ENCODE measurements at places on chromosomes 6 and 20. TPM values are rescaled to one million over a fixed set of nuclear protein-coding genes. Genes with fewer than 3 reads are reported as not detected.

DNA sequence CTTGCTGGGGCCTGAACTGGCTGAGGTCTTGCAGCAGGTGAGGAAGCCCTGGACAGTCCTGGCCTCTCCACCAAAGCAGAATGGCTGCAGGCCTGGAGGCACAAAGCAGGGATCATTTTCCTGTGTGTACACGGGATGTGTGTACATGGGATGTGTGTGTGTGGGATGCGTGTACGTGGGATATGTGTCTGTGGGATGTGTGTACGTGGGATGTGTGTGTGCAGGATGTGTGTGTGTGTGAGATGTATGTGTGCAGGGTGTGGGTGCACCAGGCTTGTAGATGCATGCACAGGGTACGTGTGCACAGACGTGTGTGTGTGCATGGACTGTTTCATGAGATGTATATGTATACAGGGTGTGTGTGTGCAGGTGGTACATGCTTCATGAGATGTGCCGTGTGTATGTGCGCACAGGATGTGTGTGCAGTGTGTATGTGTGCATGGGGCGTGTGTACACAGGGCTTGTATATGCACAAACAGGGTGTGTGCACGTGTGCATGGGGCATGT lies 7.9 kb upstream of the CHRNA4 start:
- no peak for DNase-seq

- DNase-seq: peak; percentile 51
Observed at GRCh38 chr6:14129575-14129974, 12.0 kb downstream of the CD83 start.

- no peak for DNase-seq
Observed at GRCh38 chr6:138659998-138660397, 113.6 kb upstream of the CCDC28A start.

- DNase-seq: no peak
Observed at GRCh38 chr20:50689864-50690649, 1.3 kb downstream of the RIPOR3 start.

- no peak for DNase-seq
Observed at GRCh38 chr20:16115911-16116552, 457.2 kb downstream of the KIF16B start.

- no peak for DNase-seq
Observed at GRCh38 chr6:116408491-116408890, 37.7 kb downstream of the DSE start.

GRCh38 chr6:67956352-67956751 lies 678.7 kb upstream of the ADGRB3 start:
- no peak for DNase-seq

DNA sequence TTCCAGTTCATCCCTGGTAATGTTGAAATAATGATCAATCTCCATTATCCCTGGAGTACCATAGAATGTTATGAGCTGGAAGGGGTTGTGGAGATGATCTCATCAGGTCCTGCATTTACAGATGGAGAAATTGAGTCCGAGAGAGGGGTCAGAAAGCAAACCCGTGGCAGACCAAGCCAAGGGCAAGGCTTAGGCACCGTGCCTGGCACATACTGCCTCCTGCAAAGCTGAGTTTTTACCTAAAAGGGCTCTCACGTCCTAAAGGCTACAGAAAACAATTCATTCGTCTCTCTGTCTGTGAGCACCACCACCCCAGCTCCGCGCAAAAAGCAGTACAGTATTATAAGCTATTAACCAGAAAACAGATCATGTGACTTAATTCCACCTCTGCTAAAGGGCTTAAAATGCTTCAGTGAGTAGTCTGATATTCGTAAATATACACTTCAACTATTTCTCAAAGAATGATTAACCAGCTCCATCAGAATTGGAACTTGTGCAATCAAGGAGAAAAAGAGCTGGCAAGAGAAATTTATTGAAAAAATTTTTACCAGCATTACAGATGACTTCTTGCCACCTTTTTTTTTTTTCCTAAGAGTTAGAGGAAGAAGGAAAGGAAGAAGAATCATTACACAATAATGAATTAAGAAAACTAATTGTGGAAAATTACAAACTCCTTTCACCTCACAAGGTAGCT lies 3.4 kb upstream of the PARD6B start:
- peak; percentile 60 for DNase-seq

GRCh38 chr6:164262348-164262747 lies 847.8 kb downstream of the QKI start:
- no peak for DNase-seq

- DNase-seq: no peak
Observed at GRCh38 chr20:23019403-23019802, 15.7 kb upstream of the SSTR4 start.

DNA sequence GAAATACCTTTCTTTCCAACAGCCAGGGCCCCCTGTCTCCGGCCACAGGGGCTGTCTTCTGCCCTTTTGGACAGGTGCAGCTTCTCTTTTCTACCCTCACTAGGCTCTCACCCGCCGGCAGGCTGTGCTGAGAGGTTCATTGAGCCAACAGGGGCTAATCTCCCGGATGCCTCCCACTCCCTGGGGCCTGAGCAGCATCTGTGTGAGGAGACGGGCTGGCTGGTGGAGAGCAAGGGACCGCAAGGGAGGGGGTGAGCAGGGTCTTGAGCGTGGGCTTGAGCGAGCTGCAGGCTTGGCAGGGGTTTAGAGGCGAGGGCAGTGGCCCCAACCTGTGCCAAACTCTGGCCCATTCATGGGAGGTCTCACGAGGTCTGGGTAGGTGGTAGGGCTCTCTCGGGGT lies 56.5 kb upstream of the CST7 start:
- DNase-seq: no peak

GRCh38 chr6:157879034-157879872 lies 56.2 kb downstream of the SNX9 start:
- DNase-seq: no peak

DNA sequence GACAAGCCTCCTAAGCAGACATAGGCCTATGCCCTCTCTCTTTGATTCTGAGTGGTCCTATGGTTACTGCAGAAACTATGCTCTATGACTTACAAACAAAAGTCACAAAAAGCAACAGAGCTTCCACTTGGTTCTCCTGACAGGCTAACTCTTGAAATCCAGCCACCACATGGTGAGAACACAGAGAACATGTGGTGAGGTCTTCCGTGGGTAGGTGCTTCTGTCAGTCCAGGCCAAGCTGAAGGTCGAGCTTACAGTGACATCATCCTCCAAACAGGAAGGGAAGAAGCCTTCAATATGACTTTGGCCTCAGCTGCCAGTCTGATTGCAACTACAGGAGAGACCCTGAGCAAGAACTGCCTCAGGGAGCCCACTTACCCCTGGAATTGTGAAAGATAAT lies 265.5 kb downstream of the TBX18 start:
- DNase-seq: no peak

DNA sequence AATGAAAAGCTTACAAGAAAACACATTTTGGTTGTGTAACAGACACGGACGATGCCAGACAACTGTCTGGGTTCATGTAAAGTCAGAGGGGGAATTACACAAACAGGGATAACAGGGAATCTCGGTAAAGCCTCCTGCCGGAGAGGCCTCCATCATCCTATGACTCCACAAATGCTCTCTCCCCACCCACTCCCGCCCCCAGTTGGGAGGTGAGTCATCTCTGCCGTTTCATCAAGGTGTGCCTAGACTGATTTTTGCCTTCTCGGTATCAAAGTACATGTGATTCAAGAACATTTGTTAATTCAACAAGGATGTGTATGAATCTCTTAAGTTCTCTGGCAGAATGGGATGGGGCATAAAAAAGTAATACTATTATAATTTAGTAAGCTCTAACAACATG lies 304.9 kb upstream of the PRDM1 start:
- no peak for DNase-seq

The TREM1 gene
- polyA plus RNA-seq: not detected

The MGME1 gene
- 46.9 TPM for polyA plus RNA-seq

All from A549 (cell line).